Hematopoietic multipotent progenitor cell (in vitro differentiated cells): ENCODE measurements at places on chromosomes 16 and 17. TPM values are rescaled to one million over a fixed set of nuclear protein-coding genes. Genes with fewer than 3 reads are reported as not detected.

Gene WFIKKN1
- total RNA-seq: 0.27 TPM

Gene ERN2
- total RNA-seq: 0.54 TPM

Gene CCL18
- total RNA-seq: not detected

Gene C1QTNF8
- total RNA-seq: not detected

Gene KREMEN2
- total RNA-seq: under 0.01 TPM

Gene MRM1
- 14.8 TPM for total RNA-seq

Gene NSRP1
- 7.8 TPM for total RNA-seq

Gene GPR179
- under 0.01 TPM for total RNA-seq

Gene FOXL1
- under 0.01 TPM for total RNA-seq

Gene PLA2G10
- total RNA-seq: not detected

Gene KRTAP4-3
- total RNA-seq: not detected

Gene C16orf92
- total RNA-seq: not detected

Gene FGF11
- 0.54 TPM for total RNA-seq

Gene CSH2
- not detected for total RNA-seq

Gene TBC1D3I
- total RNA-seq: 0.54 TPM

Gene PITPNC1
- total RNA-seq: 5.9 TPM

Gene CENPV
- 12.9 TPM for total RNA-seq

Gene CDH8
- total RNA-seq: under 0.01 TPM

Gene ABI3
- total RNA-seq: 0.54 TPM

Gene FOXN1
- total RNA-seq: not detected

Gene MYH2
- not detected for total RNA-seq

Gene ST6GALNAC1
- total RNA-seq: 1.6 TPM

Gene RAB40B
- total RNA-seq: 17.2 TPM

Gene KRTAP4-11
- total RNA-seq: not detected

Gene ANKRD40CL
- total RNA-seq: 0.27 TPM

Gene TBC1D28
- total RNA-seq: under 0.01 TPM

Gene ATP6V0D1
- total RNA-seq: 153 TPM

Gene TBC1D3B
- 1.1 TPM for total RNA-seq

Gene KRTAP2-2
- not detected for total RNA-seq

Gene CCL7
- not detected for total RNA-seq

Gene TPSAB1
- total RNA-seq: 72.2 TPM

Gene PYY
- not detected for total RNA-seq

Gene ZFP3
- total RNA-seq: 1.3 TPM

Gene FBXW10
- under 0.01 TPM for total RNA-seq

Gene SLC13A2
- total RNA-seq: not detected

Gene NUPR1
- total RNA-seq: not detected

Gene PHB1
- 102 TPM for total RNA-seq

Gene TIMM22
- 10.5 TPM for total RNA-seq

Gene SLC5A2
- total RNA-seq: 0.81 TPM

Gene TPSD1
- total RNA-seq: 0.54 TPM

Gene HSPB9
- total RNA-seq: not detected

Gene TERB1
- not detected for total RNA-seq

Gene RGS11
- 1.3 TPM for total RNA-seq

Gene TNFRSF13B
- 0.27 TPM for total RNA-seq
